ENCODE measurements at places on chromosomes 13 and 19.

DNA sequence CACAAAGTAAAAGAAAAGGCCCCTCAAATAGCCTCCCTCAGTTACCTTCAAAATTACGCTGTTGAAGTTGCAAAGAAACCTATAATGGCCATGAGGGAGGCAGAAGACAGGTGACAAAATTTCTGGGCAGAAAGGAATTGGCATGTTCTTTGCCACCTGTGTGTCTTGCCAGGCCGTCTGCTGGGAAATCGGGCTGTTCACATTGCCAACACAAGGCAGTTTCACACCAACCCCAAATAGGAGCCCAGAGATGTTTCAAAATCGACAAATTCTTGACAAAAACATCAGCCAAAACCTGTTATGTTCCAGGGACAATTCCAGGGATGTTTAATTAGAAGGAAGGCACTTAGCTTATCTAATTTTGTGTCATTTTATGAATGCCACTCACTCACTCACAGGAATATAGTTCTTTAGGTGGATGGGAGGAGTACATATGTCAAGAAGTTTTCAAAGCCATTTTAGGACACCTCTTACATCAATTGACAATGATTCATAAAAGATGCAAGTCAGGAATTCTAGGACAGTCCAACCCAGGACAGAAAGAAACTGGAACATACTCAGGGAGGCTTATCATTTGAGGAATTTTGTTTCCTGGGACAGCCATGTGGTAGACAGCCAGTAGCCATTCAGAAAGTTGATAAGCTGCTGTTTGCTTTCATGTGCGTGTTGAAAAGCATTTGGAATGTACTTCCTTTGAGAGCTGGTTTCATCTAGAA, 164.5 kb downstream of the RGCC start:
- no peaks in the 10 kb centered on the region for H3K27me3 ChIP-seq
- H3K36me3 ChIP-seq: no peaks in the 10 kb centered on the region
- peaks cover 19% of the 10 kb centered on the region for H3K4me1 ChIP-seq
- H3K4me3 ChIP-seq: no peak overlapping the region
- H3K27ac ChIP-seq: peak overlapping the region; percentile 87

DNA sequence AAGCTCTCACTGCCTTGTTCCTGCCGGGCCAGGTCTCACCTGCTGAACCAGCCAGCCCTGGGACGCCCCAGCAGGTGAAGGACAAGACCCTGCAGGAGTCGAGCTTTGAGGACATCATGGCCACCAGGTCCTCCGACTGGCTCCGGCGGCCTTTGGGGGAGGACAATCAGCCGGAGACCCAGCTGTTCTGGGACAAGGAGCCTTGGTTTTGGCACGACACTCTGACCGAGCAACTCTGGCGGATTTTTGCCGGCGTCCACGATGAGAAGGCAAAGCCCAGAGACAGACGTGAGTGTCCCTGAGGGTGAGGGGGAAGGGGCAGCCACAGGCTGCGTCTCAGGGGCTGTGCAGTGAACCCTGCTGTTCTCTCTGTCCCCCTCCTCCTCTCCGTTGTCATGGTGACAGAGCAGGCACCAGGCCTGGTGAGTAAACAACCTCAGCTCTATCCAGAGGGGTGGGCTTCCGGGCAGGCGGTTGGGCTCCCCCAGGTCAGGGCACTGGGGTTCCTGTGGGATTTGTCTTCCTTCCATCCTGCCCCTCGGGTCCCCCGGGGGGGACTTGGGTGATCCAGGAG, 9.7 kb downstream of the TLE6 start:
- no peak overlapping the region for H3K4me3 ChIP-seq
- no peak for DNase-seq
- peaks cover 25% of the 10 kb centered on the region for H3K4me1 ChIP-seq
- H3K27me3 ChIP-seq: no peaks in the 10 kb centered on the region
- H3K36me3 ChIP-seq: no peaks in the 10 kb centered on the region

DNA sequence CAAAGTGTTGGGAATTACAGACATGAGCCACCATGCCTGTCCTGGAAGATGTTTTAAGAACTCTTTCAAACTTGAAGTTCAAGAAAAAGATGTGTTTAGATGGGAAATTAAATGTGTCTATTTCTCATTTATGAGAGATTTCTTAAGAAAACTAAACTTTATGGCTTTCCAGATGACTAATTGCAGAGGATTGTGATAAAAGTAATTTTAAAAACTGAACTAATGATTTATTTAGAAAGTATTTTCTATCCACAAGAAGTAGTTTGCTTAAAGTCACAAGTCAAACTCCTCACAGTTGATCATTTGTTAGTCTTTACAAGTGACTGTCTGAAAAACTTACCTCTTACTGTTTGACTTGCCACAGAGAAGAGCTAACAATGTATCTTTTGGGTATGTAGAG, 89.6 kb upstream of the SPRY2 start:
- no peak overlapping the region for H3K4me3 ChIP-seq
- no peak overlapping the region for H3K27ac ChIP-seq
- no peak for DNase-seq
- no peaks in the 10 kb centered on the region for H3K4me1 ChIP-seq
- H3K36me3 ChIP-seq: no peaks in the 10 kb centered on the region

GRCh38 chr13:78603240-78603957, at the start of gene POU4F1:
Gene POU4F1 (minus strand): TSS chr13:78603552. CDS start chr13:78603326, 226 bp downstream.
- H3K36me3 ChIP-seq: no peaks in the 10 kb centered on the region
- peak within 1 kb of the TSS; percentile 24 for H3K4me3 ChIP-seq
- H3K27me3 ChIP-seq: peaks cover 99% of the 10 kb centered on the region
- H3K27ac ChIP-seq: no peak within 1 kb of the TSS

- DNase-seq: no peak
- peaks cover 10% of the 10 kb centered on the region for H3K4me1 ChIP-seq
These were observed 477.0 kb downstream of the FOXO1 start for GRCh38 chr13:40189426-40189825.

GRCh38 chr13:73428137-73428536, 369.3 kb downstream of the KLF5 start:
- no peak overlapping the region for H3K27ac ChIP-seq
- no peaks in the 10 kb centered on the region for H3K4me1 ChIP-seq
- no peak overlapping the region for H3K4me3 ChIP-seq
- DNase-seq: no peak

GRCh38 chr13:21812192-21812626, 141.3 kb downstream of the FGF9 start:
- peaks cover 5% of the 10 kb centered on the region for H3K27me3 ChIP-seq
- no peaks in the 10 kb centered on the region for H3K36me3 ChIP-seq
- no peaks in the 10 kb centered on the region for H3K4me1 ChIP-seq
- H3K4me3 ChIP-seq: no peak overlapping the region

DNA sequence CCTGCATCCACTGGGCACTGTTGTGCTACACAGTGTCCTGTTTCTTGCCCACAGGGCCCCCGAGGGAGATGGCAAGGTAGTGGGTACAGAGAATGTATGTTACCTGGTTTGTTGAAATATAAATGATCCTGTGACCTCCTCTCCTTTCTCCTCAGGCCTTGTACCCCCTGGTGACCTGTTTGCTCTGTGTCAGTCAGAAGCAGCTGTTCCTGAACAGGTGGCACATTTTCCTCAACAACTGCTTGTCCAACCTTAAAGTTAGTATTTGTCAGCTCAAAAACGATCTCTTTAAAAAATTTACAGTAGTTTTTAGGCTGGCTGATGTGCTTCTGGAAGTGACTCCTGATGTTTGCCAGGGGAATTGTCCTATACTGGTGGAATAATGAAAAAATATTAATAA, 105.1 kb downstream of the FRY start:
- H3K4me3 ChIP-seq: no peak overlapping the region
- no peak overlapping the region for H3K27ac ChIP-seq
- H3K27me3 ChIP-seq: no peaks in the 10 kb centered on the region
- DNase-seq: no peak

- H3K4me3 ChIP-seq: no peak overlapping the region
- no peaks in the 10 kb centered on the region for H3K36me3 ChIP-seq
- DNase-seq: no peak
- H3K27me3 ChIP-seq: no peaks in the 10 kb centered on the region
- H3K27ac ChIP-seq: no peak overlapping the region
These were observed 6.4 kb downstream of the FBN3 start for GRCh38 chr19:8143041-8143440.

GRCh38 chr13:113953561-113953960, 20.3 kb downstream of the C13orf46 start:
- no peaks in the 10 kb centered on the region for H3K27me3 ChIP-seq
- no peak overlapping the region for H3K4me3 ChIP-seq
- no peaks in the 10 kb centered on the region for H3K36me3 ChIP-seq

- no peak overlapping the region for H3K4me3 ChIP-seq
- H3K27me3 ChIP-seq: no peaks in the 10 kb centered on the region
- H3K4me1 ChIP-seq: peaks cover 6% of the 10 kb centered on the region
- no peak overlapping the region for H3K27ac ChIP-seq
These were observed 2.1 kb upstream of the ZSCAN5A start for GRCh38 chr19:56316728-56317127.

All from cardiac muscle cell (in vitro differentiated cells and primary cell).